ENCODE measurements at places on chromosomes 11 and 22.
A peak's percentile ranks its signal among the peaks of the same experiment; 100 is the strongest.

DNA sequence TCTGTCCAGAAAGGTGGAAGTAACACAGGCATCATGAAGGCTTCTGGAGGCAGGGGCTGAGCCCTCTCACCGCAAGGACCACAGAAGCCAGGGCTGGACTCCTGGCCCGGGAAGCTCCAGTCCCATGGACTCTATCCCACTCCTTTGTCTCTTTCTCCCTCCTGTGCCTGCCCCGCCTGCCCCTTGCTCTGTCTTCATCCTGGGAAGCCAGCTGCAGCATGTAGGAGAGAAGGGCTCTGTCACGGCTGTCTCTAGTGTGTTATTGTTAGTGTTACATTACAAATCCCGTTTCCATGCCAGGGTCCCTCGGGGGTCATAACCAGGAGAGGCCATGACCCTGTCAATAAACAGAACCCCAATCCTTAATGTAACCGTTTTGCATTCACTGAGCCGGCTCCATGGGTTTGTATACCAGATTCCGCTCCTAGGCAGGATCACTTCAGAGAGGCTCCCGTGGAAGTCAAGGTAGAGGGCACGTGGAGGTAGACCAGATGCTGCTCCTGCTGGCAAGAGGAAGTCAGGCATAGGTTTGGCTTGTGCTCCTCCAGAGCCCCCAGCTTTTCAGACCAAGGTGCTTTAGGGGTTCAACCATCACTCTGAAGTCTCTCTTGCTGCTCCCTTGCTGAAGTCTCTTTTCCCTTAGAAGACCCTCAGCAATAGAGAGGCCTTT, 293.2 kb downstream of the ETS1 start:
- no peak for DNase-seq

DNA sequence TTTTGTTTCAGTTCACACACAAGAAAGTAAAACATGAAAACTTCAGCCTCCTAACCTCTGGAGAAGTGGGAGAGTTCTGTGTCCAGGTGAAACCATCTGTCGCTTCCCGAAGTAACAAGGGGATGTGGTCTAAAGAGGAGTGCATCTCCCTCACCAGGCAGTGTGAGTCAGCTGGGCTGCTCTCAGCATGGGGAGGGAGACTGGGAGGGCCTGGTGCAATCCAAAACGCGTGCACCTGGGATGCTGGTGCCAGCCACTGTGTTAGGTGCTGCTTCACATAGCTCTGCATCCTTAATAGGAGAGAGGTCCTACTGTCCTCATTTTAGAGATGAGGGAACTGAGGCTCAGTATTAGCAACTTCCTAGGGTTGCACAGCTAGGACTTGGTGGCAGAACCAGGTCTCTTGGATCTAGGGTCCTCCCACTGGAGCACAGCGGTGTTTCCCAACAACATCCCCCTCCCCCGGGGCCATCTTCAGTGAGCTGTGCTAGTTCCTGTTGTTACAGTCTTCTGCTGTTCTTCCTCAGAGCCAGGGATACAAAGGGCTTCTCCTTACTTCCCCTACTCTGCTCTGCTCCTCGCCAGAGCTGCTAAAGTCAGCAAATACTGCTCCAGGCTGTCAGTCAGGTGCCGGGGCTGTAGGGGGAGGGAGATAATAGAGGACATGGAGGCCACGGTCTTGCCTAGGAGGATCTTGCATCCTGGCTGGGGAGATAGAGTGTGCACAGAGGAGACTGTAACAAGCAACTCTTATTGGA, 8.0 kb downstream of the IL10RA start:
- DNase-seq = no peak

- DNase-seq = no peak
Measured at GRCh38 chr11:78037056-78037455, 14.0 kb upstream of the KCTD14 start.

DNA sequence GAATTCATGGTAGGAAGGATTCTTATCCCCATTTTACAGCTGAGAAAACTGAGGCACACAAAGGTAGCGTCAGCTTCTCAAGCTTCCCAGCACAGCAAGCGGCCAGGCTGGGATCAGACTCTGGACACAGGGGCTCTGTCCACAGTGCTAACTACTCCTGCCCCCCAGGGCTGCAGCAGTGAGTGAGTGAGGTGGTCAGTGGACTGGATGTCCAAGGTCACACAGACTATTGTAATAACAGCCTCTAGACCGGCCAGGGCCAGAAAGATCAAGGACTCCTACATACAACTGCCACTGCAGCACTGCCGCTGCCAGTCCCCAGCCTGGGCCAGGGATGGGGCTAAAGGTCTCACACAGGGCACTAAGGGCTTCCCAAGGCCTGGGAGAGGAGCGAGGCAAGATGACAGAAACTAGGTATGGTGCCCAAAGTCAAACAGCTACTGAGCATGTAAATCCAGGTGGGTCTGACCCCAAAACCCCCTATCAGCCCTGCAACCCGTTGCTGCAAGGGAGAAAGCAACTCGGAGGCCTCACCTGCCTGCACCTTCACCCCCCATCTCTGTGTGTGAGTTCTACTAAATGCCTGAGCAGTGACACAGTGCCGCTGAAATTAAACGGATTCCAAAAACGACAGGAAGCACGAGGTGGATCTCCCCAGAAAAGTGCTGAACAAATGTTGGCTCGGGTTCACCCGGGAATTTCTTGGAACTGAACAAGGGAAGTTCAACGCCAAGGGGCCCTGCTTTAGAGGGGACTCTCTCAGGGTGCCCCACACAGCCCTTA, 161.8 kb upstream of the GRK3 start:
- DNase-seq = no peak

- DNase-seq = no peak
Measured at GRCh38 chr11:129146191-129146590, 45.9 kb downstream of the ARHGAP32 start.

DNA sequence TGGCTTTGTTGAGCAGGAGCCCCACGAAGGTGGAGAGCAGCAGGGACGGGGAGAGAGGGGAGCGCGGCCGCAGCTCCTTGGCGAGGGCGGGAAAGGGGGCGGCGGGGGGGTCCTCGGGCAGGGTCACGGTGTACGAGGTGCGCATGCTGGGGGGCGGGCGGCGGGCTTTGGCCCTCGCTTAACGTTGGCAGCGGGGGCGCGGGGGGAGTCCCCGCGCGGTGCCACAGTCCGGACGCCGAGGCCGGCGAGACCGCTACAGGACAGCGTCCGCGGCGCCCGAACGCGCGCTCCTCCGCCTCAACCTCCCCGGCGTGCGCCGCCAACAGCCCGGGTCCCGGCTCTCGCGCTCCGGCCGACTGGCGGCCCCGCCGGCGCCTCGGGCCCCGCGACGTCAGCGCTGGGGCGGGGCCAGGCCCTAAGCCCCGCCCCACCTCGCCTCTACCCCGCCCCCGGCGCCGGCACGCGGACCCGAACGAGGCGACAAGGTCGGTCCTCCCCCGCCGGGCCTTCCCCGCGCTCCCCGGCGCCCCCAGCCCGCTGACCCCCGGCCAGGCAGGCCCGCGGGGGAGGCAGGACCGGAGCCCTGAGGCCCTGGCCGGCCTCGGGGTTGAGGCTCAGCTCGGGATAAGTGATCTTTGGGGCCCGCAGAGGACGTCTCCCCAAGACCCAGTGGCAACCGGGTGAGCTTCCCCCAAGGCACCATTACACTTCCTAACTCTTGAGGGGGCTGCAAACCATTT, 17.5 kb downstream of the USP2 start:
- DNase-seq = peak; percentile 37

- no peak for DNase-seq
Measured at GRCh38 chr11:75594211-75594610, 32.2 kb downstream of the SERPINH1 start.

DNA sequence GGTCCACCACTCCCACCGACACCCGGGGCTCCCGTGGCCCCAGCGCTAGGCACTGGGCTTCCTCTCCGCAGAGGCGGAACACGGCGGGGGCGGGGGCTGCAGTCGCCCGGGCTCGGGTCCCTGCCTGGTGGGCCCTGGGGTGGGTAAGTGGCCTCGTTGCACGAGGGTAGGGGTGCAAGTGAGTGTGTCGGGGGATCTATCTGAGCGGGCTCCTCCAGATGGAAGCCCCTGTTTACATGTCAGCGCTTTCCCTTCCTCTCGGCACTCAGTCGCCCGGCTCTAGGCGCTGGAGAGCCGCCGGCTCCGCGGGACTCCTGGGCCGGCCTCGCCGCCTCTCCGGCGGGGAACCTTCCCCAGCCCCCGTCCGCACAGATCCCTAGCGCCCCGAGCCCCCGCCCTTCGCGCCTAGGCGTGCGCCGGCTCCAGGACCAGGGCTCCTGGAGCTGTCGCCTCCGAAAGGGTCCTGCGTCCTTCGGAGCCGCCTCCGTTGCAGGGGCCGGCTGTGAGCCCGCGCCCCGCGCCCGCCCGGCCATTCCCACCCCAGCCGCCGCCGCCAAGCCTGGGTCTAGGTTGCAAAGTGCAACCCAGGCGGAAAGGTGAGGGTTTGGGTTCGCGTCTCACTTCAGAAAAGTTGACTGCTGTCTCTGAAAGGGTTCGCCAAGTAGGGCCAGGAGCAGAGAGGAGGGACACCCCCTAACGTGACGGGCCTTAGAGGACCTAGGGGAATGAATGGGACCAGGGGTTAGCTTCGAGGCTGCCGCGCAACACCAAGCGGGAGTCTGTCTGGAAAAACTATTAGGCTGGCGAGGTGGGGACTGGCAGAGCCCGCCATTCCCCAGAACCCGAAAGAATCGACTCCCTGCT, 978 bp downstream of the FLI1 start:
- no peak for DNase-seq

DNA sequence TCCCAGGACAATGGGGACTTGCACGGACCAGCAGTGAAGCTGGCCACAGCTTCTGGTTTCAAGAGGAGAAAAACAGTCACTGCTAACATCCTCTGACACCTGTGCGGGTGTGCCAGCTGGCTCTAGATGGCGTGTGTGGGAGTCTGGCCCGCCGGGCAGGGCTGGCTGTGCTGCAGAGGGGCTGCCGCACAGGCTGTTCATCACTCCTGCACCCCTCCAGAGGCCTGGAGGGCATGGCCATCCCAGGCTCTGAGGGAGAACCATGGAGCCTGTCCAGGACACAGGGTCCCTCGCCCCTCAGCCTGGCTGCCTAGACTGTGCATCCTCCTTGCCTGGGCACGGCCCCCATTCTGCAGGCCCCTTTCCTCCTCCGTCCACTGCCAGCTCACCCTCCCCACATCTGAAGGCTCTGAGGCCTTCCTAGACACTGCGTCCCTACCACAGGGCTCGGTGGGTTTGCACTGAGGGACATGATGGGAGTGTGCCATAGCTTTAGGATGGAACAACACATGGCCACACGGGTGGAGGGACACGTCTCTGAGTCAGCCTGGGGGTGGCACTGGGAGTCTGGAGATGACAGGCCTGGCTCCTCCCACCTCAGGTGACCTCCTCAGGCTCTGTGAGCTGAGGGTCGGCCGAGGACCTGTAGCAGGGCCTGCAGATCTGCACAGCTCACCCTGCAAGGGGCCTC, 42.1 kb upstream of the GNB1L start:
- DNase-seq = no peak

Data from activated T-helper 1 cell treated with Interleukin-2 at 50 U/mL for 16 hours (primary cell).